ENCODE measurements at places on chromosomes 12 and 14.
A peak's percentile ranks its signal among the peaks of the same experiment; 100 is the strongest.

- DNase-seq = no peak
Observed at GRCh38 chr14:102777711-102778337, 575 bp downstream of the TRAF3 start.

- no peak for DNase-seq
Observed at GRCh38 chr14:78340250-78340649, 170.1 kb downstream of the NRXN3 start.

- no peak for DNase-seq
Observed at GRCh38 chr12:104414581-104415341, 42.0 kb upstream of the CHST11 start.

- DNase-seq = no peak
Observed at GRCh38 chr12:80187660-80188090, 88.3 kb downstream of the OTOGL start.

- DNase-seq = no peak
Observed at GRCh38 chr12:66964629-66965028, 285.8 kb upstream of the GRIP1 start.

- DNase-seq = no peak
Observed at GRCh38 chr12:122517877-122518276, 8.9 kb downstream of the RSRC2 start.

GRCh38 chr12:110957652-110958051, 37.3 kb upstream of the MYL2 start:
- no peak for DNase-seq

- no peak for DNase-seq
Observed at GRCh38 chr12:103645202-103645601, 58.1 kb downstream of the STAB2 start.

GRCh38 chr12:114441545-114441944, 35.6 kb upstream of the TBX5 start:
- no peak for DNase-seq

DNA sequence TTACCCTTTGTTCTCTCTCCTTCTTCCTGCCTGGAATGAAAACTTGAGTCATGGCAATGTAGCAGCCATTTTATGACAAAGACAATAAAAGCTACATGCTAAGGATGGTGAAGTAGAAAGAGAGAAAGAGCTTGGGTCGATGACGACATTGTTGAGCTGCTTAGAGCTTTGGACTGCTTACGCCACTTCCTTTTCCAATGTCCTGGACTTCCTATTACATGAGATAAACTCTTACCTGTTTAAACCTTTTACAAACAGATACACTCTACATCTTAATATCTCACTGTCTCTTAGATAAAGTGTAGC, 70.1 kb downstream of the PEBP1 start:
- no peak for DNase-seq

GRCh38 chr12:63075376-63076060, 75.5 kb downstream of the AVPR1A start:
- no peak for DNase-seq

- DNase-seq = no peak
Observed at GRCh38 chr12:119664642-119665041, 3.3 kb upstream of the PRKAB1 start.

GRCh38 chr14:89325959-89326358, 91.1 kb downstream of the FOXN3 start:
- DNase-seq = no peak

- no peak for DNase-seq
Observed at GRCh38 chr14:38079886-38080285, 127.8 kb upstream of the SSTR1 start.

GRCh38 chr12:116990971-116991966, 80.5 kb downstream of the FBXW8 start:
- DNase-seq = no peak

DNA sequence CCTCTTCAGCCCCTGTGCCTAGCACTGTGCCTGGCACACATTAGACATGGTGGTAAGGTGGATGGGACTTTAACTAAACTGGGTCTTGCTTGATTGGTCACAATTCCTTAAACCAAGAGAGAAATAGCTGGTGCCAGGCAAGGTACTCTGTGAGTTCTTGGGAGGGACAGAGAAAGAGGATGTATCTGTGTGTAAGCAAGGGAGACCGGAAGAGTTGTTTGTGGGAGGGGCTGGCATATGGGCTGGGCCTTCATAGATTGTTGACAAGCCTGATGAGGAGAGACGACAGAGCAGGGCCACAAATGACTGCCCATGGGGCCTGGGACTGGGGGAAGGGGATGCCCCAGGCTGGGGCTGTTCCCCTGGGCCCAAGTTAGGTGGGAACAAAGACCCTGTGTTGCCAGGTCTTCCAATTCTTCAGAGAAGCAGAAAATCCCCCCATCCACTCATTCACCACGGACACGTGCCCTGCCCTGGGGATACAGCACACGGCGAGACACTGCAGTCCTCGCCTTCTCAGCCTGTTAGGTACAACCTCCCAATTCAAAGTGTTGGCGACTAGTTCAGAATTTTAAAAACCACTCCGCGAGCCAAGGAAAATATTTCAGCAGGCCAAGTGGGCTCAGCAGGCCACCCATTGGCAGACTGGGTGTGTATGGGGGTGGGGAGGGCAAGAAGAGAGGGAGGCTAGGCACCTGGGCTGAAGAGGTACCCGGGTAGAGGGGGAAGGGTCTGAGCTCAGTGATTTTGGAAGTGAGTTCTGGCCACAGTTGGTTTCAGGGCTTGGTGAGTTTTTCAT, 11.4 kb upstream of the CYP46A1 start:
- DNase-seq = no peak

DNA sequence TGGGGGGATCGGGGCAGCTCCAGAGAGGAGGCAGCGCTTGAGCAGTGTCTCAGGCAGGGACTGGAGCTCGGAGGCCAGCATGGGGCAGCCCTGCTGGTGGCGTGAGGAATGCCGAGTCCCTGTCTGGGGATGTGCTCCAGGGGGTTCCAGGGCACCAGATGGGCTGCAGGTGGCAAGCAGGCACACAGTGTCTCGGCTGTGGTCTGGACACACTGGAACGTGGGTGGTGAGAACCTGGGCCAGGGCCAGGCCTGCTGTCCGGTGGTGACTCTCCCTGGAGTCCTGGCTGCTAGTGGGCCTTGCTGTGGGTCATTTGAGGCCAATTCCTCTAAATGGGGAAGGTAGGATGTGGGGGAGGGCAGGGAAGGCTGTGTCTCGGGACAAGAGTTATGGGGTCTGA, 199.4 kb upstream of the RTL1 start:
- DNase-seq = no peak

- DNase-seq = no peak
Observed at GRCh38 chr12:64461634-64462414, 9.9 kb downstream of the TBK1 start.

- DNase-seq = no peak
Observed at GRCh38 chr12:110134691-110135411, 10.7 kb downstream of the IFT81 start.

- no peak for DNase-seq
Observed at GRCh38 chr14:68683326-68683725, 109.5 kb downstream of the ZFP36L1 start.

- DNase-seq = no peak
Observed at GRCh38 chr14:27078191-27078590, 480.4 kb upstream of the NOVA1 start.

DNA sequence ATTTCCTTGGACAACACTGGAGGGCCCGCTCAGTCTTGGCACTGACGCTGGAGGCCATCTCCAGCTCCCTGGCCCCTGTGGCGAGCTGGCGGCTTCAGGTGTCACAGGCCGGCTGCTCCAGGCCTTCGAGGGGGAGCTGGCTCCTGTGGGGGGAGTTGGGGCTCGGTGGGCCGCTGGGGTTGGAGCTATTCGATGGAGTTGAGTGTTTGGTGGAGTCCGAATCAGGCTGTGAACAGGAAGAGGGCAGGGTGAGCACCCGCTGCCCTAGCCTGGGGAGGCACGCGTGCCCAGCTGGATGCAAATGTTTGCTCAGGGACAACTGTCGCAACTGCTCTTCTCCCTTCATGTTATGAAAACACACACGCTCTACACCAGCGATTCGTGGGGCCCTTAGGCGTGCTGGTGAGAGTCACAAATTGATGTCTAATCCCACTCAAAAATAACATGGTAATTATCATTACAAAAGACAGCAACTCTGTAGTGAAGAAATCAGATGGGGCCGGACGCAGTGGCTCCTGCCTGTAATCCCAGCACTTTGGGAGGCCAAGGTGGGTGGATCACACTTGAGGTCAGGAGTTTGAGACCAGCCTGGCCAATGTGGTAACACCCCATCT, 11.3 kb downstream of the AMN start:
- DNase-seq = no peak

- no peak for DNase-seq
Observed at GRCh38 chr14:74888164-74889158, 6.7 kb downstream of the DLST start.

DNA sequence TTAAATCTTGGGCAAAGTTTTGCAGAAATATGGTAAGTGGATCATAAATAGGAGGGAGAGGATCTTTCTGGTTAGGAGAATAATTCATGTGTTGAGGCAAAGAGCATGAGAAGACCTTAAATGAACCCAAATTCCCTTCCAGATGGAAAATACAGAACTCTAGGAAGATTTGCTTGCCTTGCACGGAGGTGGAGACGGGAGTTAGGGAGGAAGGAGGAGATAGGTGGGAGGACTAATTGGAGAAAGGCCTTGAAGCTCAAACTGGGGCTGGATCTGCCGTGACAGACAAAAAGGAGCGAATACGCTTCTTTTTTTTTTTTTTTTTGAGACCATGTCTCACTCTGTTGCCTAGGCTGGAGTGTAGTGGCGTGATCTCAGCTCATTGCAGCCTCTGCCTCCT, 5.9 kb downstream of the GPRC5A start:
- DNase-seq = no peak

- DNase-seq = peak; percentile 27
Observed at GRCh38 chr14:65164068-65164824, 61.9 kb upstream of the MAX start.

DNA sequence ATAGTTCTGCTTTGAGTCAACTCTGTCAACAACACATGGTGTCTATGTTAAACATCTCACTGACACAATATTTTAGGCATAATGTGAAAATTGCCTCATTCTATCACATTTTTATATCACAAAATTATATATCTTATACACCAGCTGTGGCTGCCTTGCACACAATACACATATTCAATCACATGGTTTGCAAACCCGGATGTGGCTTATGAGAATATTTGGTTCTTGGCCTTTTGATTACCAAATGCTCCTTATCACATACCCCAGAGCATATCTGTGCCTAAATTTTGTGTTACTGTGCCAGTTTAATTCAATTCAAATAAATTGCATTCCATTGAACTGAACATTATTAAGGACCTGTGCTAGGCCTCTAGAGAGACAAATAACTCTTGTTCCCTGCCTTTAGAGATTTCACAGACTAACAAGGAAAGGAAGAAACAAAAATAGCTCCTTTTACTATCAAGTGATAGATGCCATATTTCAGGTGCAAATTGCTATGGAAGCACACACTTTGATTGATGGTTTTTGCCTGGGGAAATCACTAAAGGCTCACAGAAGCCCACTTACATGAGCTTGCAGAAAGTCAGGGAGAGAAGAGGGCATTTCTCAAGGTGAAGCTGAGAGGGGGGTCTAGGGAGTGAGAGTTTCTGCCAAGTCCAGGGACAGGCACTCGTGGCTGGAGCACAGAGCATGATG, 63.4 kb downstream of the PPP1R36 start:
- no peak for DNase-seq

DNA sequence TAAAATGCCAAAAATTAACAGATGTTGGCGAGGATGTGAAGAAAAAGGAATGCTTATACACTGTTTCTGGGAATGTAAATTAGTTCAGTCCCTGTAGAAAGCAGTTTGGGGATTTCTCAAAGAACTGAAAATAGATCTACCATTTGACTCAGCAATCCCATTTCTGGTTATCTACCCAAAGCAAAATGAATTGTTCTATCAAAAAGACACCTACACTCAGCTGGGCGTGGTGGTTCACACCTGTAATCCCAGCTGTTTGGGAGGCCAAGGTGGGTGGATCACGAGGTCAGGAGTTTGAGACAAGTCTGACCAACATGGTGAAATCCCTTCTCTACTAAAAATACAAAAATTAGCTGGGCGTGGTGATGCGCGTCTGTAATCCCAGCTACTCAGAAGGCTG, 279.3 kb upstream of the PDE3A start:
- DNase-seq = no peak

DNA sequence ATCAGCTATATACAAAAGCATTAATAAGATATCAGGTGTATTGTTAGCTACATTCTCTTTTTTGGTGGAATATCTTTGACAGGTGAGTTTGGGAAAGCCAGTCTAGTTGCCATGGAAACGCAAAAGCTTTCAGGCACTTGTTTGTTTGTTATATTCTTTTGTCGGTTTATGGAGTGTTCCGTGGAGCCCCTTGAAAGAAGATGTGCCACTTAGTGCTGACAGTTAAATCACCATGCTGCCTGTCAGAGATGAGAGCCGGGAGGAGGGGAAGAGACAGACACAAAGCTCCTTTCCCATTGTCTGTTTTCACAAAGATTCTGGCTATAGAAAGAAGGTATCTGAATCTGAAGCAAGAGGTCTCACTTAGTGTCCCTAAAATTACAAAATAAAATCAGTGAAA, 170.8 kb downstream of the SNAPC1 start:
- no peak for DNase-seq

DNA sequence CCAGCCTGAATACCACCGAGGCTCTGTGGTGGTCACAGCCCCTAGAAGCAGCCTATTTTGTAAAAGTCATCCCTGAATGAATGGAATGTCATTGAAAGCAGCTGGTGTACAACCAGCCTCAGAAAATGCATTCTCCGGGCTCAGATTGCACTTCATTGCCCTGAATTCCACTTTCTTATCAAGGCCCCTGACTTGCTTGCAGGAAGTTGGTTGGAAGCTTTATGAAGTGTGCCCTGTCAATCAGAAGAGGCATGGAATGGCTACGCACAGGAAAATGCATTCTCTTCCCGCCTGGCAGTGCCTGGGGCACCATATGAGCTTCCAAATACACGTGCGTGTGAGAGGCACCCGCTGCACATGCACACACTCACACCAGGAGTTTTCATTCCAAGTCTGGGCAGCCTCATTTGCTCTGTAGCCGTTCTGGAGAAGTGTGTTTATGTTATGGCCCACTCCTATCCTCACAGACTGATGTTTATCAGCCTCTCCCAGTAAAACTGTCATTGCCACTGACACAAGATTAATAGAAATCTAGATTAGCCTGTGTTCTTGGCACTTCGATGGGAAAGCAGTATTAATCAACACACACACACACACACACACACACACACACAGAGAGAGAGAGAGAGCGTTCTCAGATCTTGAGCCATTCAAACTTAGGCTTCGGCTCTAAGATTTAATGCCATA, 63.9 kb downstream of the NUAK1 start:
- no peak for DNase-seq

DNA sequence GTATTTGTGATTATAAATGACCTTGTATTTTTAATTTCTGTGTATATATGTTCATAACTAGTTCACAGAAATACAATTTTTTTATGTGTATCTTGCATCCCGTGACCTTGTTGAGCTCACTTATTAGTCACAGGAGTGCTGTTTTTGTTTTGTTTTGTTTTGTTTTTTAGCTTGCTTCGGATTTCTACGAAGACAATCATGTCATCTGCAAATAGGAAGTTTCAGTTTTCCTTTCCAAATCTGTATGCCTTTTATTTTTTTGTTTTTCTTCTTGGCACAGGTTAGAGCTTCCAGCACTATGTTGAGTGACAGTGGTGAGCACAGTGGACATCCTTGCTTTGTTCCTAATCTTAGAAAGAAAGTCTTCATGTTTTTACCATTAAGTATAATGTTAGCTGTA, 229.2 kb upstream of the GARIN6 start:
- DNase-seq = no peak
